Retinal pigment epithelial cell (primary cell): ENCODE measurements at places on chromosomes 1 and 21.

DNA sequence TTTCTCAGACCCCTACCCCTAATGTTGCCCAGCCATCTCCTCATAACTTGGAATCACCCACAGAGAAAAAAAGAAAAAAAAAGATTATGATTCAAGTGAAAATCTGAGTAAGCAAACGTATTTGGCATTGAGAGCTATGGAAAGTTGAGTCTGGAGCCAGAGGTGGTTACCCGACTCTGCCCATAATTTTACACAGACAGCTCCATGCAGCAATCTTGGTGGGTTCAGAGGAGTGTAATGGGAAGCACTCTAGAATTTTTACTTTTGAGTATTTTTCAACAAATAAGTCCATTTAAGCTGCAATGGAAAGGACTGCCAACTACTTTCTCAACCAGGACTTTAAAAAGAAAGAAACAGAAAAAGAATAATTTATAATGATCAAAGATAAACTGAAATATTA is 62.7 kb downstream of the ZC3H11B start:
- DNase-seq: no peak

DNA sequence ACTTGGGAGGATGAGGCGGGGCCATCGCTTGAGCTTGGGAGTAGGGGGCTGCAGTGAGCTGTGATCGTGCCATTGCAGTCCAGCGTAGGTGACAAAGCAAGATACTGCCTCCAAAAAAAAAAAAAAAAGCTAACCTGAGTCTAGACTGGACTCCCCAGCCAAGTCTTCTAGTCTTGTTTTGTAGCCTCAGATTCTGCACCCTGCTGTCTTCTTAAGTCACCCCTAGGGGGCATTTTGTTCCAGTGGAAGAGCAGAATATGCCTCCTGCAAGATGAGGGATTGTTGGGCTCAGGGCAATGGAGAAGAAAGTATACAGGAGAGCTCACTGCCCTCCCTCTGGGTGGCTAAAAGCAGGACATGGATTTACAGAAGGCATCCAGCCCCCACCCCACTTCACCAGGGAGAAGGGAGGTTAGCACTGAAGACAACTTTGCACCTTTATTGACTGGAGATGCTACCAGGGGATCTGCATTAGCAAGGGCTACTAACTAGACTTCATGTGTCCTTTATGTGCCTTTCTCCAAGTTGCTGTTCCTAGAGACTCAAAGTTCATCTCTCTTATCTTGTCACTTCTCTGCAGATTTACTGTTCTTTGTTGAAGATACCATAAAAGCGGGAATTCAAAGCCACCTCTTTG is 15.3 kb upstream of the RNF187 start:
- no peak for DNase-seq

GRCh38 chr21:28960245-28960644 is 32.4 kb downstream of the LTN1 start:
- DNase-seq: no peak

- no peak for DNase-seq
Measured at GRCh38 chr1:175802407-175803123, 59.2 kb upstream of the TNR start.

DNA sequence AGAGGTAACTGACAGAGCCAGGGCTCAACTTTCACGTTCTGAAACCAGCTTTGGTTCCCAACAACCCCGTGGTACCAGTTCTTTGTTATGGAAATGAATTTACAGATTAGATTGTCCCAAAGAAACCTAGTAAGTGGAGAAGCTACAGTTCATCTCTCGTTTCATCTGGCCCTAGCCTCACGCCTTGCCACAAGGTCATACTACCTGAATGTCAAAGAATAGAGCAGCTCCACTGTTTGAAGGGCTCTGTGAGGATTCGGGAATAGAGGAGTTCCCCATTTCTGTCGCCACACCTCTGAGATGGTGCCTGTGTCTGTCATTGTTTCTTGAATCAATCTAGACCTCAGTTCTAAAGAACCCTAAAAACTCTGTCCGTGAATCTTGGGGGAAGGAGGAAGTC is 15.0 kb upstream of the CDC42 start:
- DNase-seq: no peak

DNA sequence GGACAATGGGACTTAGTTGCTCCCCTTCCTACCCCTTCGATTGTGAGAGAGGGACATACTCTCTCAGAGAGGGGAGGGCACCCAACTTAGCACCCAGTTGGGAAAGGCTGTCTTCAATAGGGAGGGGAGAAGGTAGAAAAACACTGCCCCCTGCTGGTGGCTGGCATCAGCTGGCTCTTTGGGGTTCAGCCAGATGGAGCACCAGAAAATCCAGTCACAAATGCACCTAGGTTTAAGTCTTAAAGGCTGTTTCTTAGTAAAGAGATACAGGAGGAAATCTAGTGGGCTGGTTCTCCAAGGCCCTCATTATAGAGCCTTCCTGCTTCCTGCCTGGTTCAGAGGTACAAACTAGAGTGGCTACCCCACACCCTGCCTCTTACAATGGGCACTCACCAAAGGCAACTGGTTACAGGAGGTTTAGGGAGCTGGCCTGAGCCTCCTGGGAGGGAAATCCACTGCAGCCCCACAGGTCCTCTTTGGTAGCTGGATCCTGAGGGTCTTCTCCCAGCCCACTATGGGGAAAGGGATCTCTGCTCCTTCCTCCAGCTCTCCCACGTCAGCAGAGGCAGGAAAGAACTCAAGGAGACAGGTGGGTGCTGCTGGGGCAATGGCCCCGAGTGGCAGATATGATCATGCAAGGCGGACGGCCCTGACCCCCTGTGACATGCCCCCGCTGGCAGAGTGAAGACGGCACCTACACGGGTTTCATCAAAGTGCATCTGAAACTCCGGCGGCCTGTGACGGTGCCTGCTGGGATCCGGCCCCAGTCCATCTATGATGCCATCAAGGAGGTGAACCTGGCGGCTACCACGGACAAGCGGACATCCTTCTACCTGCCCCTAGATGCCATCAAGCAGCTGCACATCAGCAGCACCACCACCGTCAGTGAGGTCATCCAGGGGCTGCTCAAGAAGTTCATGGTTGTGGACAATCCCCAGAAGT is 28.3 kb downstream of the EIF2D start:
- DNase-seq: no peak

DNA sequence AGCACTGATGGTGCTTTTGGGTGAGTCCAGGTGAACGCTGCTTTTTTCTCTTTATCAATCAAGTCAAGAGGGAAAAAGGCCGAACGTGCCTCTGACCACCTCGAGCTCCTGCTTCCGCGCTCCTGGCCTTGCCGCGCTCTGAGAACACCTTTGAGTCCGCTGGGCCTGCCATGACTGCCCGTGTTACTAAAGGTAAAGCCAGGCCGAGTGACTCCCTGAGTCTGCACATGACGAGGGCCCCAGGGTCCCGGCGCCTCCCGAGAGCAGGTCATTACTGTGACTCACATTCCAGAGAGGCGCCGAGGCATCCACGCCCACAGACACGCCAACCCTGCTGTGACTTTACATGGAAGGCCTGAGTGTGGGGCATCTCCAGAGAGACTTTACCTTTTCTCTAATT is 11.1 kb downstream of the POFUT2 start:
- DNase-seq: no peak
